Activated CD4-positive, alpha-beta T cell treated with anti-CD3 and anti-CD28 coated beads, Interleukin-2, amount 50 U/mL, for 24 hours (primary cell): ENCODE measurements at places on chromosomes 11 and 22.

DNA sequence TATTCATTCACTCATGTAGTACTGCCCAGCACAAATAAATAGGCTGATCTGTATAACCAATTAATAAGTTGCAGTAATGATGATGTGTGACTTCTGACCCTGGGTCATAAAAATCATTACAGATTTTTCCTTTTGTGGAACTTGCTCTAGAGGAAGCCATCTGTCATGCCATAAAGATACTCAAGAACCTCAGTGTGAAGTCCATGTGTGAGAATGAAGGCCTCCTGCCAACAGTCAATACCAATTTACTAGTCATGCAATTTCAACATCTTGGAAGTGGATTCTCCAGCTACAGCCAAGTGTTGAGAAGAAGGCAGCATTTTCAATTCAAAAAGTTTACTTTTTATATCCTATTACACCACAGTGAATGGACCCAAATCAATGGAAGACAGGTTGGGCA, 435.6 kb upstream of the LRRC4C start:
- DNase-seq, result no peak

- DNase-seq, result no peak
Measured at GRCh38 chr11:124873951-124874350, 8.7 kb downstream of the ROBO3 start.

- no peak for DNase-seq
Measured at GRCh38 chr11:129023968-129024676, 81.5 kb upstream of the TP53AIP1 start.

DNA sequence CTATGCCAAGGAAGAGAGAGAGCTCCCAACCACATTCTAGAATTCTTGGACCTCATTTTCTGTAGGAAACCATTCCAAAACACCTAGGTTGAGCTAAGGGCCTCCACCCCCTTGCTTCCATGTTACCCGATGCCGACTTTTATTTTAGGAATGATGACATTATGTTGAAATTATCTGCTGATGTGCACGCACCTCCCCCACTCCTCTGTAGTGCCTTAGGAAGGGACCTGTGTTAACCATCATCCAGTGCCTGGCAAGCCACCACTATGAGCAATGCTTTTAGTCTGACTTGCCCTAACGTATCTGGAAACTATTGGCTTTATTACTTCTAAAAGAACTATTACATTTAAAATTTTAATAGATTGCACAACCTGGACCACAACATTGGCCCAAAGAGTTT, 42.1 kb downstream of the NCAPD3 start:
- no peak for DNase-seq

- DNase-seq, result no peak
Measured at GRCh38 chr11:34792814-34793258, 123.3 kb downstream of the APIP start.

GRCh38 chr11:131579932-131580387, 209.5 kb downstream of the NTM start:
- no peak for DNase-seq

DNA sequence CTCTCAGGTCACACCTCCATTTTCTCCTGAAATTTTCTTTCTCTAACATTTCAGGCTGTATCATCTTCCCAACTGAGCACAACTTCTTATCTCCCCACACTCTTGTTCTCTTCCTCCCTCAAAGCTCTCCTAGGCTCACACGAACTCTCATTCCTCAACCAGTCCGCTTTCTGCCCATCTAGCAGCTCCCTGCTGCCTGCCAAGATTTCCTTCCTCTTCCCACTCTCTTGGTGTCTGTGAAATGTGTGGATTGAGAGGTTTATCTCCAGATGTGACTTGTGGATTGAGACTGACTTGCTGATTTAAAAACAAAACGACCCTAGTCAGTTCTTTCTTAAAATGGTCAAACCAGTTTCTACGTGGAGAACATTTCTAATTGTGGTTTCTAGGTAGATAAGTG, 106.3 kb downstream of the MTNR1B start:
- no peak for DNase-seq

DNA sequence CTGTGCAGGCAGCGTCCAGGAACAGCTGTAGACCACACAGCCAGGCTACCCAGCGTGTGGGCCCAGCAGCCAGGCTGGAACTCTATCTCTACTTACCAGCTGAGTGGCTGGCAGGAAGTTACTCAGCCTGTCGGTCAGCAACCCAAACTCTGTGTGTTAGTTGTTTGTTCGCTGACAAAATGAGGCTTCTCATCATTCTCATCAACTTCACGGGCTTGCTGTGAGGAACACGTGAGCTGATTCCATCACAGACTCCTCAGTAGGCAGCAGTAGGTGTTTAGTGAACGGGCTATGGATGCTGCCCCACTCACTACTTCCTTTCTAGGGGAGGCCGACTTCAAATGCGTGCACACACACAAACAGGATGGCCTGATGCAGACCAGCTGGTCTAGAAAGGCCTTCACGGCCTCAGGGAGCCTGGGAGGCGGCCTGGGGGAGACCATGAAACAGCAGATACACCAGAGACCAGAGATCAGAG, 830 bp upstream of the SPDYC start:
- no peak for DNase-seq

DNA sequence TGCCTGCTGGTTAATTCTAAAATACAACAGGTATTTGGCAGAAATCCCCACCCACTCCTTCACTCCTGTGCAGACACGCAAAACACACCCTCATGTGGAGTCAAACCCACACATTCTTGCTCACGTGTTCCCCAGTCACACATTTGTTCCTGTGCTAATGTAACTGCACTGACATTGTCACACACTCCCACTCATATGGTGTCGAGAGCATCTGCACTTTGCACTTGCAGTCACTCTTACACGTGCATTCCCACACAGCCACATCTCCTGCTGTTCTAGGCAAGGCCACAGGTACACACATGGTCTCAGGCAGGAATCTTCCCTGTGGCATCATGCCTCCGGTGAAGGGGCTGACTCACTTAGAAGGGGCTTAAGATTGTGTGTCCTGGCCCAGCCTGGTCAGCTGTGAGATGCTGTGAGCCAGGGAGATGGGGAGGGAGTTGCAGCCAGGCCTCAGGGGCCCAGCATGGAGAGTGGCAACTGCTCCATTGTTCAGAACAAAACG, 395.0 kb downstream of the TENM4 start:
- DNase-seq, result no peak

GRCh38 chr11:65777241-65777640, 3.5 kb downstream of the AP5B1 start:
- DNase-seq, result no peak

DNA sequence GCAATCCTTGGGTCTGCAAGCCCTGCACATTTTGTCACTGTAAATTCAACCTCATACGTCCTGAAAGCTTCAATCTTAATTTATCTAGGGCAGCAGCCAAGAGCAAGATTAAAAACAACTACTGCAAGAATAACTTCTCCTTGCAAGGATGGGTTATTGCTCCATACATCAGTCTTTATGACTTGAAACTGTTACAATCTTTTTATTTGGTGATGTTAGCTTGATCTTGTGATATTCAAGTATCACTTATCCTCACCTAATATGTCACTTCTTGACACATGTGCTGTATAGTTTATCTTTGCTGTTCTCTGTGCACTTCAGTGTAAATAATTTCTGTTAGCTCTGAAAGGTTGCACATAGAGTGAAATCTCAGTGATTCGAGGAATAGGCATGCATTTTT, 14.7 kb upstream of the APLP2 start:
- no peak for DNase-seq

DNA sequence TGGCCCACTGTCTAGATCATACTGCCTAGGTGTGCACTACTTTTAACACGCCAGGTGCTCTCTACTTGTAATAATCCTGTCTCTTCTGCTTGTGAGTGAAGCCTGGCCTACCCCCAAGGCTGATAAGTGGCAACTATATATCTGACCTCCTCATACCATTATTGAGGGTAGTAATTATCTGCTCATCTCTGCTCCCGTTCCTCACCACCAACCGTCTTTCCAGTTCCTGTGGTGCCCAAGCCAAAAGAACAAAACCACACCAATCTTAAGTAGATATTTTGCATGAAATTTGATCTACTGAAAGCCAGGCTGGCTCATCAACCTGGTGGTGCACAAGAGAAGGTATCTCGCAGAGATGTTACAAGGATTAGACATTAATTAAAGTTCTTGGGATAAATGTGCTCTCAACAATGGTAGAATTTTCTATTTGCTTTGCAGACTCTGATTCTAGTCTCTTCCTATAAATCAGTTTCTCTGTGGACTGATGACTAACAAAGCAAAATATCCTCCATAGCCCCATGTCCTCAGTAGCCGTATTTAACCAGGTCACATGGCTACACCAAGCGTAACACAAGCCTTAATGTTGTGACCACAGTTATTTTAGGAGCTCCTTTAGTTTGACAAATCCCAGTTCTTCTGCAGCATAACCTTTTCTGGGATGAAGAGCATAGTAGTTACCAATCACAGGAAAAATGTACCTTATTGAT, 267.2 kb downstream of the NTM start:
- no peak for DNase-seq

DNA sequence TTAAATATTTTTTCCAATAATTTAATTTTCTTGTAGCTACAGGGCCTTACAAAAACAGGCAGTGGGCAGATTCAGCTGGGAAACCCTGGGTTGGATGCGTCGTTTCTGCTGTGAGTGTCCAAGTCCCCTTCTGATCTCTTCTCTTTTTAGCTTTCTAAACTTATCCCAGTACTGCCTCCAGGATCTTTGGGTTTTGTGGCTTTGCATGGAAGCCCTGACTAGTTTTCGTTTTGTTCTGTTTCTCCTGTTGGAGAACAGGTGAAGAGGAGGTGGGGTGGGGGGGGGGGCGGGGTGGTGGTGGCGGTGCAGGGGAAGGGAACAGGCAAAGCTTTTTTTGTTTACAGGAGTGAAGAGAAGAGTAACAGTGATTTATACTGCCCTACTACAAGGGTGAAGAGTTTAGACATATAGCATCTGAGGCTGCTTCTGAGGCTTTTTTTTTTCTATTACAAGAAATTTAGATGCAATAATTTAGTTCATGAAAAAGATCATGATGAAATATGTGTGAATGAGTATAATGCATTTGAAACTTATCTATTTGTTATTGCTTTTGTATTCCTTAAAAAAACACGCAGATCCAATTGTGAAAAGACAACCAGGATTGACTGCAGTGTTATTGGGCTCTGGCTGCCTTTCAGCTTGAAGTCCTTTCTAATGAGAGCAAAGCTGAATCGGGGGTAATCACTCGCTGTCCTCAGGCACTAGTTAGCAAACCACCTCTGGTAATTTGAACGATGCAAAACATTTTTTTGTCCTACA, 142.9 kb downstream of the NCAM1 start:
- no peak for DNase-seq

- no peak for DNase-seq
Measured at GRCh38 chr11:119205080-119205479, 1.1 kb upstream of the CBL start.

- DNase-seq, result no peak
Measured at GRCh38 chr11:121448011-121448410, 4.1 kb upstream of the SORL1 start.

DNA sequence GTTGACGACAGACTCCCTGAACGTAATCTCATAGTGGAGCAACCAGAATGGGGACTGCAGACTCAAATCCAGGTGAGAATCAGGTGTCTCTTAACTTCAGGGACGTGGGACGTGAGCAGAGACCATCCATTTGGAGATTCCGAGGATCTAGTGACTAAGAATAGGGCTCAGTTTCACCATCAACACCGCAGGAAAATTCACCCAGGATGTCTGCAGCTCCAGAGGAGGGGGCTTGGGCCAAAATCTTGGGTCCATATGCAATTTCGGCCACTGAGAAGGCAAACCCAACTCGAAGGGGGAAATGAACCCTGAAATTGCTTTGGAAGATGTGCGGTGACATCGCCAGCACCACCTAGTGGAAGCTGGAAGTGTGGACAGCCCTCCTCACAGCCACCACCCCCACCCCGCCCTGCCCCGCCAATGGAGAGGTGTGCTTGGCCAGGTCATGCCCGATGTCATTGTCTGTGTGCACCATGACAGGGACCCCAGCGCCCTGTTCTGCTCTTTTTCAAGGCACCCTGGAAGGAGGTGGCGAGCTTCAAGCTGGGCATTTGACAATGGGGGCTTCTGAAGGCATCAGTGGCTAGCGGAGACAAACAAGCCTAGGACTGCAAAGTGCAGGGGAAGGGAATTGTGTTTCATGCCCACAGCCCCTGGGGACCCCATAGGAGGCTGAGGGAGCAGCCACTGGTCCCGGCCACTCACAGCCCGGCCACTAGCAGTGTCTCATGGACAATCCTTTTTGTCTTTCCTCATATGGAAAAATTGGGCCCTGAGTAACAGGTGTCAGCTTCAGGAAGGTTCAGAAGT, 24.8 kb downstream of the APOL1 start:
- DNase-seq, result peak; percentile 52

DNA sequence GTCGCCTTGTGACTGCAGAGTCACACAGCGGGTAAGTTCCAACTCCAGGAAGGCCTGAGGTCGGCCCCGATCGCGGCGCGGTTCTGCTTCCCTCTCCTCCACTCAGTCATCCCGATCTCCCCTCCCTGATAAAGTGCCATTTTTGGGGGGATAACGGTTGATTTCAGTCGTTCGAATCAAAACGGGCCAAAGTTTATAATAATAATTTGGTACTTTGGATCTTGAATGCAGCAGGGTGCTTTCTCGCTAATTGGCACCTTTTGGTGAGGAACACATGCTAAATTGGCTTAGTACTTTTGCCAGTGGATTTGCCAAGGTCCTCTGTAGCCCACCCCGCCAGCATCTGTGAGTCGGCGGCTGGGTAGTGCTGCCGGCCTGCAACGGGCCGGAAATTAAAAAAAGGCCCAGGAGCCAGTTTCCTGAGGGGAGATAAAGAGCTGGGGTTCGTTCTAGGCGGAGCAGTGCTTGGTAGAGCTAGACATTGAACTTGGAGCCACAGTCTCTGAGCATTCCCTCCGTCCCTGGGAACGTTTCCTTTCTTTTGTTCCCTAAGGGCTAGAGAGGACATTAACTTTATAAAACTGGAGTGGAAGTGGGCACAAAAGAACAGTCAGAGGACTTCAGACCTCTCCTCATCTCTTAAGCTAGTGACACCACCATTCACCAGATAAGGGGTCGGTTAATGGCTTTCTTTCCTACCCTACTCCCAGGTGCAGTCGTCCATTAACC, 997 bp downstream of the UBE2L3 start:
- no peak for DNase-seq

DNA sequence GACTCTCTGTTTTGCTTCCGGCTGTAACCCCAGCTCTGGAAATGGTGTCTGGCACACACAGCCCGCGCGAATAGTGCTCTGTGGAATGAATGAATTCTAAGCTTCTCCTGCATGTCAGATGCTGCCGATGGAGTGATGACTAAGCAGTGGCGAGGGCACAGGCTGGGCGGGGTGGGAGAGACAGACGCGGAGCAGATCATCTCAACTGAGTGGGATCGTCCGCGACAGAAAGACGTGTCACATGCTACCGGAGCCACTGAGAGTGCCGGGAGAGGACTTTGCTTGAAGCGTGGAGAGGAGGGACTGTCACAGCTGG, 334.5 kb downstream of the CTTN start:
- no peak for DNase-seq

GRCh38 chr11:9089636-9090035, 1.8 kb downstream of the SCUBE2 start:
- no peak for DNase-seq

GRCh38 chr11:3165152-3165705, at the start of gene OSBPL5:
Gene OSBPL5 (minus strand): TSS chr11:3165310. CDS start chr11:3129148, 36,162 bp downstream.
- DNase-seq, result peak; percentile 22

- no peak for DNase-seq
Measured at GRCh38 chr11:19311308-19312030, 70.7 kb upstream of the E2F8 start.
